Ascending aorta (tissue), 2 donors: ENCODE measurements at places on chromosomes 13 and 19.
A peak's percentile ranks its signal among the peaks of the same experiment; 100 is the strongest.

- H3K27me3 ChIP-seq: no peaks in the 10 kb centered on the region
- H3K4me3 ChIP-seq: no peak overlapping the region
- H3K27ac ChIP-seq: no peak overlapping the region
- no peaks in the 10 kb centered on the region for H3K36me3 ChIP-seq
Measured at GRCh38 chr19:41746593-41747227, 8.6 kb upstream of the CEACAM6 start.

DNA sequence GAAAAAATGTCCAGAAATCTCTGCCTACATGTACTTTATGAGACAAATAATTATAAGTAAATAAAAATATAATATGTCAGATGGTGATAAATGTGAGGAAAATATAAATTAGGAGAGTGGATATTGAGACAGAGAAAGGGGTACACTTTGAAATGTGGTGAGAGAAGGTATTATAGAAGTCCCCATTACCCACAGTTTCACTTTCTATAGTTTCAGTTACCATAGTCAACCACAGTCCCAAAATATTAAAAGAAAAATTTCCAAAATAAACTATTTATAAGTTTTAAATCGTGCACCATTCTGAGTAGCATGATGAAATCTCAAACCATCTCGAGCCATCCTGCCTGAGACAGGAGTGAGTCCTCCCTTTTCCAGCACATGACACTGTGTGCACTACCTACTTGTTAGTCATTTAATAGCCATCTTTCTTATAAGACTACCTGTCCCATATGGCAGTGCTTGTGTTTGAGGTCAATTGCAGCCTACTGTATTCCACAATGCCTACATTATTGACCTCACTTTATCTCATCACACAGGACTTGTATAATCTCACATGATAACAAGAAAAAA, 653.7 kb downstream of the DACH1 start:
- DNase-seq: no peak
- H3K4me3 ChIP-seq: no peak overlapping the region
- H3K4me1 ChIP-seq: no peaks in the 10 kb centered on the region

DNA sequence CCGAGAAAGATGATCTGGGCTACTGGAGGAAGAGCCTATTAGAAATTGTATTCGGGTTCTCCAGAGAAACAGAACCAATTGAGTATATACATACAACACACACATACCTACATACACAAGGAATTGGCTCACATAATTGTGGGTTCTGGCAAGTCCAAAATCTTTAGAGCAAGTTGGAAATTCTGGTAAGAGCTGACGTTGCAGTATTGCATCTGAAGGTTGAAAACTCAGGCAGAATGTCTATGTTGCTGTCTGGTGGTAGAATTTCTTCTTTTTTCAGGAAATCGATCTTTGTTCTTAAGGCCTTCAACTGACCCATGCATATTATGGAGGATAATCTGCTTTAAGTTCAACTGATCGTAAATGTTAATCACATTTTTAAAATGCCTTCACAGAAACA, 15.5 kb upstream of the OLFM4 start:
- H3K36me3 ChIP-seq: no peaks in the 10 kb centered on the region
- H3K27ac ChIP-seq: no peak overlapping the region
- no peaks in the 10 kb centered on the region for H3K4me1 ChIP-seq
- no peak for DNase-seq
- H3K4me3 ChIP-seq: no peak overlapping the region

- no peaks in the 10 kb centered on the region for H3K36me3 ChIP-seq
- DNase-seq: no peak
- H3K4me3 ChIP-seq: no peak overlapping the region
- H3K27ac ChIP-seq: no peak overlapping the region
Measured at GRCh38 chr13:74838096-74838495, 643.9 kb downstream of the TBC1D4 start.

- no peak for DNase-seq
- no peak overlapping the region for H3K4me3 ChIP-seq
- H3K4me1 ChIP-seq: no peaks in the 10 kb centered on the region
- no peak overlapping the region for H3K27ac ChIP-seq
Measured at GRCh38 chr19:48081106-48081505, 29.5 kb downstream of the PLA2G4C start.

DNA sequence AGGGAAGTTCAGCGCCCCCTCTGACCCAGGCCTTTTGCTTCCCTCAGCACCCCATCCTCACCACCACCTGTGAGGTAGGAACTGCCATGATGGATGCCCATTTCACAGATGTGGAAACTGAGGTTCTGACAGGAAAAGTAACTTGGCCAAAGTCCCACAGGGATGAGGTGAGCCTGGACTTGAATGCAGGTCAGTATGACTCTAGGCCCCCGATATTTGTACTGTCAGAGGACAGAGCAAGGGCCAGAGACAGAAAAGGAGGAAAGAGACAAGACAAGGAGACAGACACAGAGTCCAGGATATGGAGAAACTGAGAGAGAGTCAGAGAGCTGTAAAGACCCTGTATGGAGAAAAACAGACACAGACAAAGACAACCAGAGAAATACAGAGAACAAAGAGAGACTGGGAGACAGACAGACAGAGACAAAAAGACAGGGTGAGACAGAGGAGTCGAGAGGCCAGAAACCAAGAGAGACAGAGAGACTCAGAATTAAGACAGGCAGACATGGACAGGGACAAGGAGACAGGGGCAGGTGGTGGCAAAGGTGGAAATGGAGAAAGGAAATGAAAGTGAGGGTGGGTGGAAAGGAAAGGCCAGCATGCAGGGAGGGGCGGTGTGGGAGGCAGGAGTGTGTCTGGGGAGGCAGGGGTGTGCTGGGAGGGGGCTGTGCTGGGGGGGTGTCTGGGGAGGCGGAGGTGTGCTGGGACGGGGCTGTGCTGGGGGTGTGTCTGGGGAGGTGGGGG, 5.0 kb downstream of the ERFL start:
- no peak overlapping the region for H3K4me3 ChIP-seq
- no peak for DNase-seq
- no peaks in the 10 kb centered on the region for H3K36me3 ChIP-seq
- H3K27ac ChIP-seq: no peak overlapping the region
- H3K27me3 ChIP-seq: peaks cover 28% of the 10 kb centered on the region

DNA sequence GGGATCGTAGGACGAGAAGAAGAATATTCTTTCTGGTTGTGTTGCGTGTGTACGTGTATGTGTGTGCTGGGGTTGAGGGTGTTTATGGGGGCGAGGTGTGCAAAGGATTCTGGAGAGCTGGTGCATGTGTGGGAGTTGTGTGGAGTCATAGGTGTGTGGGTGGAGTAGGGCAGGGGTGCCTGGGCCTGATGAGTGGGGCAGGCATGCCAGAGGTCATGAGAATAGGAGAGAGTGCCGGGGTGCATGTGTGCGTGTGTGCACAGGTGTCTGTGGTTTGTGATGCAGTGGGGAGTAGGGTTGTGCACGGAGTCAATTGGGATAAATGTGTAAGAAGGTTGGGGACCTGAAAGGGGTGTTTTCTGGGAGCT, 649 bp downstream of the TMEM91 start:
- H3K4me1 ChIP-seq: no peaks in the 10 kb centered on the region
- peak overlapping the region; percentile 57 for H3K4me3 ChIP-seq
- H3K36me3 ChIP-seq: peaks cover 2% of the 10 kb centered on the region
- H3K27me3 ChIP-seq: no peaks in the 10 kb centered on the region
- no peak for DNase-seq

DNA sequence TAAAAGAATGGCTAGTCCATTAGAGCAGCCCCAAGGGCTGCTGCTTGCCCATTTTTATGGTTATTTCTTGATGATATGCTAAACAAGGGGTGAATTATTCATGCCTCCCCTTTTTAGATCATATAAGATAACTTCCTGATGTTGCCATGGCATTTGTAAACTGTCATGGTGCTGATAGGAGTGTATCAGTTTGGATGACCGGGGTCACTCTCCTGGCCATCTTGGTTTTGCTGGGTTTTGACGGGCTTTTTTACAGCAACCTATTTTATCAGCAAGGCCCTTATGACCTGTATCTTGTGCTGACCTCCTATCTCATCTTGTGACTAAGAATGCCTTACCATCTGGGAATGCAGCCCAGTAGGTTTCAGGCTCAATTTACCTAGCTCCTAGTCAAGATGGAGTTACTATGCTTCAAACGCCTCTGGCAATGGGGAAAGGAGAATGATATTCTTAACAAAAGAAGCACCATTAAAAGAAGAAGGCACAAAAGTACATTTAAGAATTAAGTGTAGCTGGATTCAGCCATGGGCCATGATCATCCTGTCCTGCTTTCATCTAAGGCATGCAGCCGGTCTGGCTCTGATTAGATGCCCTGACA, 1156.0 kb downstream of the PCDH9 start:
- H3K36me3 ChIP-seq: no peaks in the 10 kb centered on the region
- H3K27me3 ChIP-seq: no peaks in the 10 kb centered on the region
- H3K4me3 ChIP-seq: no peak overlapping the region
- DNase-seq: no peak
- H3K27ac ChIP-seq: no peak overlapping the region

GRCh38 chr19:37955986-37956385, 49.0 kb downstream of the SIPA1L3 start:
- DNase-seq: no peak
- H3K36me3 ChIP-seq: no peaks in the 10 kb centered on the region
- H3K27me3 ChIP-seq: no peaks in the 10 kb centered on the region
- H3K27ac ChIP-seq: no peak overlapping the region

DNA sequence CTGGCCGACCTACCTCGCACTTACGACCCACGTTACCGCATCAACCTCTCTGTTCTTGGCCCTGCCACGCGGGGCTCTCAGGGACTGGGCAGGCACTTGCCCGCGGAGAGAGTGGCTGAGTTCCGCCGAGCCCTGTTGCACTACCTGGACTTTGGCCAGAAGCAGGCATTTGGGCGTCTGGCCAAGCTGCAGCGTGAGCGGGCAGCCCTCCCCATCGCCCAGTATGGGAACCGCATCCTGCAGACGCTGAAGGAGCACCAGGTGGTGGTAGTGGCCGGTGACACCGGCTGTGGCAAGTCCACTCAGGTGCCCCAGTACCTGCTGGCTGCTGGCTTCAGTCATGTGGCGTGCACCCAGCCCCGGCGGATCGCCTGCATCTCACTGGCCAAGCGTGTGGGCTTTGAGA, 4.2 kb downstream of the DHX34 start:
- peaks cover 48% of the 10 kb centered on the region for H3K36me3 ChIP-seq
- H3K27me3 ChIP-seq: no peaks in the 10 kb centered on the region
- no peak overlapping the region for H3K27ac ChIP-seq

GRCh38 chr19:8208119-8208921, 850 bp upstream of the CERS4 start:
- no peak overlapping the region for H3K27ac ChIP-seq
- no peak for DNase-seq
- H3K36me3 ChIP-seq: no peaks in the 10 kb centered on the region
- peaks cover 7% of the 10 kb centered on the region for H3K4me1 ChIP-seq
- H3K4me3 ChIP-seq: peak overlapping the region; percentile 92
- no peaks in the 10 kb centered on the region for H3K27me3 ChIP-seq

GRCh38 chr19:17467471-17468301, 2.6 kb upstream of the SLC27A1 start:
- H3K36me3 ChIP-seq: no peaks in the 10 kb centered on the region
- no peaks in the 10 kb centered on the region for H3K27me3 ChIP-seq
- H3K4me3 ChIP-seq: no peak overlapping the region
- peak overlapping the region; percentile 91 for H3K27ac ChIP-seq
- DNase-seq: no peak

DNA sequence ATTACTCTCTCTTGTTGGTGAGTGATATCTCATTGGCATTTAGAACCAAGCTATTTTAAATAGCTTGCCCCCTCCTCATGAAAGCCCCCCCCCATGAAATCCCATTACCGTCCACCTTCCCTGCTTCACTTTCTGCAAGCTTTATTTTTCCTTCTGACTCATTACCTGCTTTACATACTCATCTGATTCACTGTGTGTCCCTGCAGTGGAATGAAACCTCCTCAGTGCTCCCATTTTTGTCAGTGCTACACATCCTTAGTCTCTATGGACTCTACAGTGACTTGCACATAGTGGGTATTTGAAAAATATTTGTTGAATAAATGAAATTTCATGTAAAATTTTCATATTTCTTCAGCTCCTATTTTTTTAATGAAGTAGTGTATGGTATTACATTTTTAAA, 62.3 kb downstream of the DOCK9 start:
- peaks cover 3% of the 10 kb centered on the region for H3K4me1 ChIP-seq
- no peaks in the 10 kb centered on the region for H3K27me3 ChIP-seq
- H3K27ac ChIP-seq: no peak overlapping the region
- no peak for DNase-seq

- H3K27me3 ChIP-seq: no peaks in the 10 kb centered on the region
- H3K27ac ChIP-seq: no peak overlapping the region
- H3K4me3 ChIP-seq: no peak overlapping the region
- DNase-seq: peak; percentile 66
- H3K36me3 ChIP-seq: no peaks in the 10 kb centered on the region
Measured at GRCh38 chr19:56637976-56638555, 4.9 kb upstream of the SMIM17 start.

GRCh38 chr13:98181111-98181815, 4.2 kb upstream of the RNF113B start:
- no peaks in the 10 kb centered on the region for H3K27me3 ChIP-seq
- no peak for DNase-seq
- H3K4me3 ChIP-seq: no peak overlapping the region
- no peak overlapping the region for H3K27ac ChIP-seq

DNA sequence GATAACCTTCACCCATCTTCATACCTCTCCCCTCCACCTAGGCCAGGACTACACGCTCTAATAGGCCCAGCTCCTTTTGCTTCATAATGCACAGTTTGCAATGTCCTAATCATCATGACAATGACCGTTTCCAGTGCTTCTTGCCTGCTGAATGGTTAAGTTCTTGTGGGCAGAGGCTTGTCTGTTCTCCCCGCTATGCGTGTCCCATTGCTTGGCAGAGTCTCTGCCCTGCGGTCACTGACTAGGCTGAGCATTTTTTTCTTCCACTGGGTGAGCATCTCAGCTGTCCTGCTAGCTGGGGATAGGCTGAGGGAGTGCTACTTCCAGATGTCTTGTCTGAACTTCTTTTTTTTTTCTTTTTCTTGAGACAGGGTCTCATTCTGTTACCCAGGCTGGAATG, 314.7 kb downstream of the UQCRFS1 start:
- no peak for DNase-seq
- H3K4me3 ChIP-seq: no peak overlapping the region
- no peaks in the 10 kb centered on the region for H3K4me1 ChIP-seq
- H3K27ac ChIP-seq: no peak overlapping the region
- H3K27me3 ChIP-seq: no peaks in the 10 kb centered on the region

DNA sequence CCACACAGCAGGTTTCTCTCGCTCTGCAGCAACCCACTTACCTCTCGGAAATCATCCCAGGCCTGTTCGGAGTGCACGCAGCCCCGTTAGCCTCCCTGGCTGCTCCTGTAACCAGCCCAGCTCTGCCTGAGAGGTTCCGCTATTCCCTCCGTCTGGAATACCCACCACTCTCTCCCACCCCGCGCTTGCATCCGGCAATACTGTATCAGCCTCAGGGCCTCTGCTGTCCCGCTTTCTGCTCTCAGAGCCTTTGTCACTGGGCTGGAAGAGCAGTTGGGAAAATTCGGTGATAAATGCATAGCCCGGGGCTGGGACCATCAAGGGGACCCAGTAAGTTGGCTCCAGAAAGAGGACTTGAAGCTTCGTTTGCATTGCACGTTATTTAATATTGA, 759 bp upstream of the TLE6 start:
- H3K4me1 ChIP-seq: peaks cover 15% of the 10 kb centered on the region
- no peak overlapping the region for H3K27ac ChIP-seq
- H3K36me3 ChIP-seq: no peaks in the 10 kb centered on the region
- no peaks in the 10 kb centered on the region for H3K27me3 ChIP-seq
- H3K4me3 ChIP-seq: peak overlapping the region; percentile 57
